Activated CD8-positive, alpha-beta memory T cell treated with anti-CD3 and anti-CD28 coated beads, Interleukin-2, amount 10 ng/mL, durations not matched to agents 7 days and 5 days (primary cell): ENCODE measurements at places on chromosomes 7 and 10. TPM values are rescaled to one million over a fixed set of nuclear protein-coding genes. Genes with fewer than 3 reads are reported as not detected.

DNA sequence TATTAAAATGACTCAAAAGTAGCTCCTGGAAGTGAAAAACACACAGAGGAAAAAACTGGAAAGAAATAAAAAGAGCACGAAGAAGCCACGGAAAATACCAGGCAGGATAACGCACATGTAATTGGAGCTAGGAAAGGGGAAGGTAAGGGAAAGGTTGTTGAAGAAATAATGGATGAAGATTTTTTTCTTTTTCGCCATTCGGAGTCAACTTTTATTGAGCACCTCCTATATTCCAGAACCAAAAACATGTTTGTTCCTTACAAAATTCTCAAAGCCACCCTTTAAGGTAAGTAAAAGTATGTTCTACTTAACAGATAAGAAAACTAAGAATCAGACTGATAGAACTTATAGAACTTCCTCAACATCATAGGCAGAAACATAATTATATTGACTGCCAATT, 32.8 kb upstream of the PTPRN2 start:
- H3K27me3 ChIP-seq: no peaks in the 10 kb centered on the region
- no peak for DNase-seq
- no peak overlapping the region for H3K27ac ChIP-seq
- no peak overlapping the region for H3K4me3 ChIP-seq

AGR2 gene
- not detected for total RNA-seq

DNA sequence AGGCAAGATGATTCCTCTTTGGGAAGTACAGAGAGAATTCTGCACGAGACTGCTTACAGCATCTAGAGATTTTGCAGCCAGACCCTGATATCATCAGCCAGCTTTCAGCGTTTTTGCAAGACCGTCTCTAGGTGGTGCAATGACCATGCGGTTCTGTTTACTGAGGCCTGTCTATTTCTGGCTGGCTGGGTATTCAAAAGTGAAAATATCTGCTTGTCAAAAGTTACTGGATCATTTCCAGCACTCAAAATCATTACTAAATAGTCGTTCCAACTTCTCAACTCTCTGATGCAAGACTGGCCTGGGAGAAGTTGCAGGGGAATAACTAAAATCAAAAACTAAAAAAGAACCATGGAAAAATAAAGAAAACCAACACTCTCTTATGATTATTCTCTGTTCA, 240.1 kb downstream of the ELMO1 start:
- peak; percentile 46 for DNase-seq
- peaks cover 14% of the 10 kb centered on the region for H3K4me1 ChIP-seq
- peaks cover 36% of the 10 kb centered on the region for H3K36me3 ChIP-seq
- H3K27me3 ChIP-seq: no peaks in the 10 kb centered on the region
- H3K4me3 ChIP-seq: no peak overlapping the region

DNA sequence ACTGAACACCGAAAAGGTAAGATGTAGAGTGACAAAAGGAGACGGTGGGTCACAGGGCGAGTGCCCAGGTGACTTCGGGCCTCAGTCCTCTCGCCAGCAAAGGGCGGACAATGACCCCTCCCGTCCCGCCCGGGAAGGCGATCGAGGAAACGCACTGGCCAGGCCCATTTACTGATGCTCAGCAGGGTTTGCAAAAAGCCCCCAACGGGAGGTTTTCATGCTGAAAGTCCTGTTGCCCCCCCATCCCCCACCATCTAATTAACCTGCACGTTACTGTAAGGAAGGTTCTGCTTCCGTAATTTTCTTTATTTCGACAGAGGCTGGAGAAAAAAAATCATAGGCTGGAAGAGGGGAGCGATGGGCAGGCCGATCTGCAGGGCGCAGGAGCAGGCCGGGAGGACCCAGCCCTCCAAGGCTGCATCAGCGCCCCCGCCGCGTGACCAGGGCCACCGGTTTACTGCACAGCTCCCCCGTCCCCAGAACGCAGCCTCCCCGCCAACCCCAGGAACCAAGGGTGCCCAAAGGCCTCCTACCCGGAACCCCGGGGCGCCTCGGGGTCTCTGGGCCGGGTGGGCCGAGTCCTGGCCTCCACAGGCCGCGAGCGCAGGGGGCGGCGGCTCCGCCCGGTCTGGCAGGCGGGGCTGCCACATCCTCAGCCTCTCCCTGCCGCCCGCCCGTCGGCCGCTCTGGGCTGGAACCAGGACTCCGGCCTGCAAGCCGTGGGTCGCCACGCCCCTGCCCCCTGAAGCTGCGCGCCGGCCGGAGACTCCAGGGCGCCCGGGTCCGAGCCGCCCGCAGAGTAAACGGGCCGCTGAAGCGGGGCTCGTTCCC, 613 bp downstream of the OAT start:
- H3K27me3 ChIP-seq: peaks cover 5% of the 10 kb centered on the region
- DNase-seq: peak; percentile 67
- peak overlapping the region; percentile 32 for H3K27ac ChIP-seq
- peaks cover 14% of the 10 kb centered on the region for H3K4me1 ChIP-seq
- H3K4me3 ChIP-seq: peak overlapping the region; percentile 73

- H3K27me3 ChIP-seq: peaks cover 19% of the 10 kb centered on the region
- no peak overlapping the region for H3K27ac ChIP-seq
- H3K4me1 ChIP-seq: no peaks in the 10 kb centered on the region
- no peak overlapping the region for H3K4me3 ChIP-seq
These were observed 158.1 kb upstream of the PITRM1 start for GRCh38 chr10:3330663-3331062.

- no peak overlapping the region for H3K27ac ChIP-seq
- no peaks in the 10 kb centered on the region for H3K36me3 ChIP-seq
- peaks cover 2% of the 10 kb centered on the region for H3K4me1 ChIP-seq
- H3K4me3 ChIP-seq: no peak overlapping the region
- no peak for DNase-seq
These were observed 55.5 kb upstream of the LHFPL3 start for GRCh38 chr7:104272767-104273384.

- no peaks in the 10 kb centered on the region for H3K27me3 ChIP-seq
- no peak for DNase-seq
- peaks cover 6% of the 10 kb centered on the region for H3K36me3 ChIP-seq
- H3K4me3 ChIP-seq: no peak overlapping the region
These were observed 72.9 kb upstream of the GPR22 start for GRCh38 chr7:107396990-107397389.

- no peaks in the 10 kb centered on the region for H3K27me3 ChIP-seq
- H3K36me3 ChIP-seq: peaks cover 15% of the 10 kb centered on the region
- H3K27ac ChIP-seq: no peak overlapping the region
- no peak for DNase-seq
- H3K4me1 ChIP-seq: peaks cover 38% of the 10 kb centered on the region
These were observed 43.4 kb downstream of the HIPK2 start for GRCh38 chr7:139734395-139734794.

DNA sequence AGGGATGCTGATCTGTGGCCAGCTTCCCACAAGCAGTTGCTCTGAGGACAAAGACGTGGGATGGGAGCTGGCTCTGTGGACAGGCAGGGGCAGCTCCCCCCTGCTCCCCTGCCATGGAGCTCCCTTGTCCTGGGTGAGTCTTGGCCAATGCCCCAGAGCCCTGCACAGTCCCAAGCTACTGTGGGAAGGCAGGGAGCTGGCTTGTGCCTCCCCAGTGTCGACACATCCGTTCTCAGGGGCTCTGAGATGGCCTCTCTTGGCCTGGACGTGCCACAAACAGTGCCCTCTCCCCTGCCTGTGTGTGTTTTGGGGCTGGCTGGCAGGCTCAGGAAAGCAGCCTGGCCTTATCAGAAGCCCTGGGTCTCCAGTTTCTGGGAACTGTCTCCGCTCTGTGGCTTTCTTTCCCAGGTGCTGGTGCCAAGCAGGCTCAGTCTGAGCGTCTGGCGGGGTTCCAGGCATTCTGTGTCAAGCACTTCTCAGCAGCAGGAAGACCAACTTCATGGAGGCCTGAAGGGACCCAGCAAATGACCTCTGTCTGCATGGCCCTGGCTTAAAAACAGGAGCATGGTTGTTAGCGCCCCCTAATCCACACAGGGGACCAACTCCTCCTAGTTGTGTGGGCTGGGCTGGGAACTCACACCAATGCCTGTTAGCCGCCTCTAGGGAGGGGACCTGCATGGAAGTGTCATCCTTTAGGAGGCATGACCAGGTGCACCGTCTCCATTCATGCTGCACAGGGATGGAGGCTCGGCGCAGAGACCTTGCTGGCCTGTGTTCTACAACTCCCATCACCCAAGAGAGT, 375.2 kb downstream of the RPS24 start:
- H3K36me3 ChIP-seq: no peaks in the 10 kb centered on the region
- peaks cover 2% of the 10 kb centered on the region for H3K4me1 ChIP-seq
- H3K27ac ChIP-seq: no peak overlapping the region
- H3K27me3 ChIP-seq: peaks cover 23% of the 10 kb centered on the region

DNA sequence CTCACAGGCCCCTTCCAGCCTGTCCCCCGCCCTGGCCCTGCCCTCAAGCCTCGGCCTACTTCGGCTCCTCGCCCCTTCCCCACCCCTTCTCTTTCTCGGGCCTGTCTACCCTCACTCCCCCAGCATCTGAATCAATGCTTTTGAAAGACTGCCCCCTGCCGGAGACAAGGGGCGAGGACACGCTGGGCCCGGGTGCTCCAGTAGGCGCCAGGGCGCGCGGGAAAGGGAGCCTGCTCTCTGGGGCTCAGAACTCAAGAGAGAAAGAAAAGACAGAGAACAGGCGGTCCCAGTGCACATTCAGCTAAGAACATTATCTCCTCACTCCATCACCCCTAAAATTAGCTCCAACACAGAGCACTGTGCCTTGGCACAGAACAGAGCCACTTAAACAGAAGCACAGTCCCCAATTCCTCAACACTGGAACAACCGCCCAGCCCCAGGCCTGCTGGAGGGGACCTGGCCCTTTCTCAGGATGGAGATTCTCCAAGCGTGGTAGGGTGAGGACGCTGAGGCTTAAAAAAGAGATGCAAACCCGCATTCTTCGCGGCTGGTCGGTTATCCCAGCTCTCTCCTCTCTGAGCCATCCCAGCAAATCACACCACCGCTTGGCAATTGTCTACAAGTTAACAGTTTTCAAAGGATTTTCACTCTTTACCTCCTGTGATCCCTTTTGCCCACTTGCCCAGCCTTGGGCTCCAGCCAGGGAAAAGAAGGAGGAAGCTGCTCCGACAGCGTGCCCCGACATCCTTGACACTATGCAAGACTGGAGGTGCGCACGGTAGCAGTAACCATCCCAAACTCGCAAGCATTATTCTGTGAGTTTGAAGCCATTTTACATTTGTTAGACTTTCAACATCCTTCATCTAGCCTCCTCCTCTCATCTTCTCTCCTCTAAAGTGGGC, 2.1 kb downstream of the GIGYF1 start:
- H3K27me3 ChIP-seq: peaks cover 13% of the 10 kb centered on the region
- peak overlapping the region; percentile 71 for H3K27ac ChIP-seq
- peaks cover 28% of the 10 kb centered on the region for H3K4me1 ChIP-seq
- DNase-seq: peak; percentile 86
- peak overlapping the region; percentile 96 for H3K4me3 ChIP-seq

PTER gene
- total RNA-seq: 18.7 TPM

DNA sequence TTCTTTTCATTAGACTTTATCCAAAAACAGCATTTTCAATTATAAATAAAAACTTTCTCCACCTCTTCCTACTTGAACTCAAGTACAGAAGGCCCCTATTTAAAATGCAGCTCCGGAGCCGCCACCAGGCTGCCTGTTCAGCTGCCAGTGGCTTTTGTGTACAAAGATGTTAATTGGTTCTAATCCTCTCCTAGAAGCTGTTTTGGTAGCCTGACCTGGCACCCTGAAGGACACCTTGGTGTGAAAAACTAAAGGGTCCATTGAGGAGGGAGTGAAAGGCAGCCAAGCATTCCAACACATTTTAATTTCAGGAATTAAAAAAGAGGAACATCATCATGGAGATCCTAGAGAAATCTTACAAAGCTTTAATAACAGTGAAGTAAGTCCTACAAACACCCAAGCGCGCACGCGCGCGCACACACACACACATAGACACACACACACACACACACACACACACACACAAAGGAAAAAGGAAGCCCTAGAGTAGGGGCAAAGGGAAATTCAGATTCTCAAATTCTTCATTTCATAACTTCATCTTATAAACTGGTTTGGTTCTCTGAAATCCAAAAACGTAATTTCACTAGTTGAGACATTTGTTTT, 41.4 kb downstream of the VAX1 start:
- H3K4me3 ChIP-seq: no peak overlapping the region
- H3K27ac ChIP-seq: no peak overlapping the region
- no peaks in the 10 kb centered on the region for H3K27me3 ChIP-seq
- no peaks in the 10 kb centered on the region for H3K36me3 ChIP-seq

ABLIM1 gene
- 14.8 TPM for total RNA-seq

HMX2 gene
- not detected for total RNA-seq
